ENCODE measurements at places on chromosomes 4 and X. TPM values are rescaled to one million over a fixed set of nuclear protein-coding genes. Genes with fewer than 3 reads are reported as not detected.
A peak's percentile ranks its signal among the peaks of the same experiment; 100 is the strongest.

Gene LRCH2
- 1.0 TPM for polyA plus RNA-seq

Gene LEF1
- polyA plus RNA-seq: 0.23 TPM

Gene RADX
- polyA plus RNA-seq: 0.53 TPM

GRCh38 chr4:102620697-102621497, 119.7 kb downstream of the NFKB1 start:
- H3K4me3 ChIP-seq: peak overlapping the region; percentile 26
- H3K4me1 ChIP-seq: peaks cover 22% of the 10 kb centered on the region
- peak overlapping the region; percentile 80 for H3K27ac ChIP-seq
- peak; percentile 84 for DNase-seq

GRCh38 chr4:129429581-129430320, 333.8 kb downstream of the C4orf33 start:
- H3K27ac ChIP-seq: no peak overlapping the region
- no peaks in the 10 kb centered on the region for H3K36me3 ChIP-seq
- H3K4me3 ChIP-seq: no peak overlapping the region

Measured in GM23248 (cell line).